ENCODE measurements at places on chromosomes 11 and 22.

DNA sequence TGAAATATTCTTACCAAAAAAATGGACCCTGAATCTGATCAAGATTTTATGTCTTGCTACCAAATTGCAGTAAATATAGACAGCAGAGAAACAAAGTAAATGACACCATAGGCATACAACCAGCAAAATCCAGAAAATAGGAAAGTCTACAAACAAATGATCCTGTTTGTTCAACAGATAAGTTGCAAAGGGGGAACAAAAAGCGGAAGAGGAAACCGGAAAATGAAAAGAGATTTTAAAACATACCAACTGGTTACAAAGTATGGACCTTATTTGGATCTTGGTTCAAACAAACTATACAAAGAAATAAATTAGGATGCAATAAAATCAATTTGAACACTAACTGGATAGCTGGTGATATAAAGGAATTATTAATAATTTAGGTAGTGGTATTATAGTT, 92.0 kb downstream of the TMPRSS5 start:
- DNase-seq: no peak

GRCh38 chr11:132858223-132858622, 674.1 kb downstream of the OPCML start:
- DNase-seq: no peak

- DNase-seq: no peak
Observed at GRCh38 chr11:105181521-105181920, 42.0 kb upstream of the CARD18 start.

- DNase-seq: no peak
Observed at GRCh38 chr22:31193092-31193491, 19.0 kb upstream of the LIMK2 start.
